ENCODE measurements at places on chromosomes 1 and 21.

GRCh38 chr1:29754573-29755375 is 518.5 kb downstream of the PTPRU start:
- DNase-seq = no peak

- DNase-seq = no peak
Measured at GRCh38 chr21:27681841-27682240, 715.0 kb upstream of the ADAMTS5 start.

GRCh38 chr21:43657355-43658087 is 1.8 kb downstream of the HSF2BP start:
- DNase-seq = no peak

DNA sequence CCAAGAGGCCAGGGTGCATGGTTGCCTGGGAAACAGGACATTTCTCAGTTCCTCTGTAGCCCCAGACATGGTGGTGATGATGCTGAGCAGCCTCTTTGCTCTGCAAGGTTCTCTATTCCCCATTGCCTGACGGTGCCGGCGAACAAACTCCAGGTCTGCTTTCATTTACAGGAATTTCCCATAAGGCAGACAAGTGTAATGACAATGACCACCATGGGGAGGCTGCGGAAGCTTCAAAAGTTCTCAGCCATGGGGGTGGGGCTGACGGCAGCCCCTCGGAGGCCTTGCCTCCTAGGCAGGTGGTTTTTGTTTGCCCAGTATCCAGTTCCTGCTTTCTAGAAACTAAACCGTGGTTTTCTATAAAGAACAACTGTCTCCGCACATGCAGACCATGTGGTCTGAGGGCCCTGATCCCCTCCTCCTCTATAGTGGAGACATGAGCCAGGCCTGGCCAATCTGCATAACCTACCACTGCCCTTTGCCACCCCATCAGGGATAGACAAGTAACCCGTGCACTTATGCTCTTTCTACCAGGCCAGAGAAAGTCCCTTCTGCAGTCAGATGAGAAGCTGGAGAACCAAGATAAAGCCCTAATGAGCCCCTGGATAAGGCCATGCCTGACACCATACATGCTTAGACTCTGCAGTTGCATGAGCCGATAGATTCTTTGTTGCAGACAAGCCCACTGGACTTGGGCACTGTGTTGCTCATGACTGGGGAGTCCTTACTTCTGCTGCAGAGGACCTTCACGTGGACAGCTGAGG is 54.1 kb downstream of the LDLRAD2 start:
- DNase-seq = no peak

- DNase-seq = no peak
Measured at GRCh38 chr1:31390071-31390470, 17.2 kb upstream of the FABP3 start.

DNA sequence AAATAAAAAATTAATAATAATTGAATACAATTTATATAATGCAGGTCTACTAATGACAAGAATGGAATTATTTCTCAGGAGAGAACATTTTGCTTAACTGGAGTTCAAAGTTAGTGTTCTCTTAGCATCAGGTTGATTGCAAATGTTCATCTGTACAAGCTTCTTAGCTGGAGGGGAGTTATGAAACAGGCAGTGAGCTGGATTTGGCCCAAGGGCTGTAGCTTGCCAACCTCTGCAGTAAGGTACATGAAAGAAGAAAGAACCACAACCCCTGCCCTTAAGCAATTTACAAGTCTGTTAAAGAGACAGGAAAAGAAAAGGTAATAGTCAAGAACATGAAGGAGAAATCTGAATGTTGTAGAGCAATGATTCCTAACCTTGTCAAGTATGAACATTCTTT is 17.0 kb downstream of the LPGAT1 start:
- no peak for DNase-seq

DNA sequence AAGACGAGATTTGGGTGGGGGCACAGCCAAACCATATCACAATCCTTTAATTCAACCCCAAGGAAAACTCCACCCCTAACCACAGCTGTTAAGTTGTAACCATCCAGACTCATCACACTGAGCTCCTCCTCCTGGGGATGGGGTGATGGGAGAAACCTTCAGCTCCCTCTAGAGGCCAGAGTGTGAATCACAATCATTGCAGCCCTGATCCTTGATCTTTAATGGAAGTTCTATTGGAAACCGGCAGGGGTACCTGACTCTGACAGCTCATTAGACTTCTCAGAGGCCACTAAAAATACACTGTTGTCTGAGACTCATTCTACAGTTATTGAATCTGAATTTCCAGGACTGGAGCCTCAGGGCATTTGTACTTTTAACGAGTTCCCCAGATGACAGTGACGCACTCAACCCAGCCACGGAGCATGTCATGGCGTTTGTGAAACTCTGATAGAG is 127.2 kb downstream of the IGSF21 start:
- no peak for DNase-seq

DNA sequence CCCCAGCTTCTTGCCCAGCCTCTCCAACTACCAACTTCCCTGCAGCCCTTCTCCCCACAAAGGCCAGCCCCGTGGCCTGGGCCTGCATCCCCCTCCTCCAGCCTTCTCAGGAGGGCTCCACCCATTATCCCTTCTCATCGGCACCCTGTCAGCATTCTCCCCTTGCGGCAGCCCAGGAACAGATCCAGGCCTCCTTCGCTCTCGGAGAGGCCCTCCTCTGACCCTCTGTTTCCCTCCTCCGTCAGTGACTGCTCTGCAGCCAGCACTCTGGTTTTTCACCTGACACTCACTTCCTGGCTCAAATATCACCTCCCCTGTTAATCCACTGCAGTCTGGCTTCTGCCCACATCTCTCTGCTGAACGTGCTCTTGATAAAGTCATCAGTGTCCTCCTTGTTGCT is 17.5 kb downstream of the ADGRB2 start:
- DNase-seq = no peak

- no peak for DNase-seq
Measured at GRCh38 chr1:107877745-107878144, 87.2 kb downstream of the VAV3 start.

DNA sequence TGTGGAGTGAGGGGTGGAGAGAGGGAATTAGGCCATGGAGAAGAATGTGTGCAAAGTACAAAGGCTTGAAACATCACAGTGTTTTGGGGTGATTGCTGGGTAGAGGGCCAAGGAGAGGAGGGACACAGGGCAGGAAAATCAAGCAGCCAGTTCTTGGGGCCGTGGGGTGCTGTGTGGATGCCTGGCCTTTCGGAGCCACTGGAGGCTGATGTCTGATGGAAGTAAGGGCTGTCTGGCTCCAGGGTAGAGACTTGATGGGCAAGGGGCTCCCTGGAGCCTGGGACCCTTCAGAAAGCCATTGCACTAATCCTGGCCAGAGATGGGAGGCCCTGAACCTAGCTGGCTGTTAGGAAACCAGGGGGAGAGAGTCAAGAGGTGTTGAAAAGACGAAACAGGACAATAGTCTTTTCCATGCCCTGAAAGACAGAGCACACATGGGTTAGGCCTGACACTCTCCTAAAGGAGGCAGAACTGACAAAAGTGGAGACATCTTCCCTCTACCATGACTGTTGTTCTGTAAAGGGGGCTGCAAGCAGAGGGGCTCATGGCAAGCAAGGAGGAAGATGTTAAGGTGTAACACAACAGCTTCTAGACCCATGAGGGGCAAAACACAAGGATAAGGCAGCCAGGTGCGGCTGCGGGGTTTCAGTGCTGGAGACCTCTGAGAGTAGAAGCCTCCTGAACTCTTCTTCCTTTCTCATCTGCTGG is 21.0 kb downstream of the ATF3 start:
- DNase-seq = no peak

- no peak for DNase-seq
Measured at GRCh38 chr1:72366466-72366865, 84.1 kb upstream of the NEGR1 start.

GRCh38 chr1:245294020-245294419 is 139.2 kb downstream of the KIF26B start:
- no peak for DNase-seq

DNA sequence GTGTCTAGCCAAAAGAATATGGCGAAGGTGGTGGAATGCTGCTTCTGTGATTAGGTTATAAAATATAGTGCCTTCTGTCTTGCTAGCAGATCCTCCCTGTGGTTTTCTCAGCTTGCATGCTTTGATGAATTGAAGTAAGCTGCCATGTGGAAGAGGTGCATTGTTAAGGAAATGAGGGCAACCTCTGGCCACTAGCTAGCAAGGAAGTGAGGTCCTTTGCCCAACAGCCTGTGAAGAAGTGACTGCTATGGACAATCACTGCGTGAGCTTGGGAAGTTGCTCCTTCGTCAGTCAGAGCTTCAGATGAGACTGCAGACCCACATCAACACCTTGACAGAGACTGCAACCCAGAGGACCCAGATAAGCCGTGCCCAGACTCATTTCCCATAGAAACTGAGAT is 109.4 kb downstream of the GIPC2 start:
- no peak for DNase-seq

- no peak for DNase-seq
Measured at GRCh38 chr1:222991177-222991576, 151.9 kb downstream of the TLR5 start.

- no peak for DNase-seq
Measured at GRCh38 chr1:213061263-213061662, 10.2 kb downstream of the RPS6KC1 start.

DNA sequence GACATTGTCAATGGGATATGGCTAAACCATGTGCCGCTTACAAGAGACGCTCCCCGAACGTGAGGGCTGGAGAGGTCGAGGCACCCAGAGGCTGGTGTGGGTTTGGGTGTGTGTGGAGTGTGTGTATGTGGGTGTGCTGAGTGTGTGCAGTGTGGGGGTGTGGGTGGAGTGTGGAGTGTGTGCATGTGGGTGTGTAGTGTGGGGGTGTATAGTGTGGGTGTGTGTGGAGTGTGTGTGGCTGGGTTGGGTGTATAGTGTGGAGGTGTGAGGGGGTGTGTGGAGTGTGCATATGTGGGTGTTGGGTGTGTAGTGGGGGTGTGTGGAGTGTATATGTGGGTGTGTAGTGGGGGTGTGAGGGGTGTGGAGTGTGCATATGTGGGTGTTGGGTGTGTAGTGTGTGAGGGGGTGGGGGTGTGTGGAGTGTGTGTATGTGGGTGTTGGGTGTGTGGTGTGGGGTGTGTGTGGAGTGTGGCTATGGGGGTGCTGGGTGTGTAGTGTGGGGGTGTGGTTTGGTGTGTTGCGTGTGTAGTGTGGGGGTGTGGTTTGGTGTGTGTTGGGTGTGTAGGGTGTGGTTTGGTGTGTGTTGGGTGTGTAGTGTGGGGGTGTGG is 42.2 kb downstream of the SLC19A1 start:
- DNase-seq = no peak

- no peak for DNase-seq
Measured at GRCh38 chr1:32967888-32968568, 3.4 kb upstream of the RNF19B start.

- no peak for DNase-seq
Measured at GRCh38 chr1:155648207-155649147, 38.5 kb downstream of the MSTO1 start.

DNA sequence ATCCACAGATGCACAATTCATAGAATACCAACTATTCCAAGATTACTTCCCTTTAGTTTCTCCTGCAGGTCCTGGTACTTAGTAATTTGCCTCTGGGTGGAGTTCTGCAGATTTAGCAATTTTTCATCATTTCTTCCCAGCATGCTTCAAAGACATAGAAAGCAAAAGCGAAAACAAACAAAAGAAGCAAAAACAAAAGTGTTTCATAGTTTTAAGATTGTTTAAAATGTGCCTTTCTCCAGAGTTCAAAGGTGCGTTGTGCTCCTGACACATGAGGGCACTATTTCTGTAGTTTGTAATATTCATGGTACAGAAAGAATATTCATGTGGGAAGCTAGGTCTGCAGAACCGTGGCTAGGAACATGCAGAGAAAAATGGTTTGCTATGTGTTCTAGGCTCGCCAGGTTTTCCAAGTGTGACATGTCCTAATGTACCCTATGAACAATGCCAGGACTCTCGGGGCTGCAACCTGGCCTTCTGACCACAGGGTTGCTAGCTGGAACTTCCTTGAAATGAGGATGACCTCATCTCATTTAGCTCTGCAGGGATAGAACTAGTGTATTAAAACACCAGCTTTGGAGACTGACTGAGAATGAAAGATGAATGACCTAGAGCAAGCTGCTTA is 30.0 kb upstream of the RCSD1 start:
- DNase-seq = no peak

- no peak for DNase-seq
Measured at GRCh38 chr1:172041742-172042141, 200.4 kb downstream of the DNM3 start.

GRCh38 chr1:88175631-88176226 is 508.3 kb upstream of the PKN2 start:
- no peak for DNase-seq

DNA sequence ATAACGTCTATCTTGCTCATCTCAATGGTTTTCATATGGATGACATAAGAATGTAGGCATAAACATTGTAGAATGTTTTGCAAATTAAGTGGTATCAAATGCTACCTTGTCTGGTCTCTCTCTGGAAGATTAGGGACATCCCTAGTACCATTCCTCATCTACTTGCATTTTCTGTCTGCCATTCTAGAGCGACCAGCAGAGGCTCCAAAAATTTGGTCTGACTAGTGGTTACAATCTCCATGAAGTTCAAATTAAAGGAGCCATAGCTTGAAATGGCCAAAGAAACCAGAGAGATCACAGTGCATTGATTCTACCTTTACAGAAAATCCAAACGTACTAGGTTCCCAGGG is 1.1 kb downstream of the CD84 start:
- no peak for DNase-seq

GRCh38 chr1:119372503-119373086 is 4.0 kb downstream of the HAO2 start:
- DNase-seq = peak; percentile 56

- DNase-seq = peak; percentile 60
Measured at GRCh38 chr1:151594143-151594625, 17.7 kb upstream of the SNX27 start.

DNA sequence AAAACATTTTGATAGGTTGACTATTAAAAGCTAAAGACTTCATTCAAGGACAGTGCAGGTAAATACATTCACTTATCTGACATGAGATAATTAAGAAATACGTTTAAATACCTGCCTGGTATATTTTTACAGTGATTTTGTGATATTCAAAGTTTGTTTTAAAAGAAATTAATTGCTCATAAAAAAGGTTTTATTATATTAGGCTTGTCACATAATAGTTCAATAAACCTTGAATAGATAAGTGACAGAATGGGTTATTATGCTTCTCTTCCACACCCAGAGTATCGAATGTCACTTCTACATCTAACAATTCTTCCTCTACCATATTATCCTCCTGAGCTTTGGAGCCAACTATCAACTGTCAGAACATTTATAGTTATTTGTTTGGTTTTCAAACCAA is 60.0 kb downstream of the LTN1 start:
- no peak for DNase-seq

Measured in right forelimb (tissue), 1 donor.